ENCODE measurements at places on chromosomes 2 and 18. TPM values are rescaled to one million over a fixed set of nuclear protein-coding genes. Genes with fewer than 3 reads are reported as not detected.

SERPINB7 gene
- not detected for total RNA-seq

GULP1 gene
- 36.7 TPM for total RNA-seq

DAPL1 gene
- not detected for total RNA-seq

HOXD1 gene
- not detected for total RNA-seq

GRCh38 chr2:56874717-56875116 is 690.9 kb downstream of the CCDC85A start:
- DNase-seq, result no peak

GRCh38 chr2:151120011-151120410 is 141.7 kb downstream of the RBM43 start:
- no peak for DNase-seq

DNA sequence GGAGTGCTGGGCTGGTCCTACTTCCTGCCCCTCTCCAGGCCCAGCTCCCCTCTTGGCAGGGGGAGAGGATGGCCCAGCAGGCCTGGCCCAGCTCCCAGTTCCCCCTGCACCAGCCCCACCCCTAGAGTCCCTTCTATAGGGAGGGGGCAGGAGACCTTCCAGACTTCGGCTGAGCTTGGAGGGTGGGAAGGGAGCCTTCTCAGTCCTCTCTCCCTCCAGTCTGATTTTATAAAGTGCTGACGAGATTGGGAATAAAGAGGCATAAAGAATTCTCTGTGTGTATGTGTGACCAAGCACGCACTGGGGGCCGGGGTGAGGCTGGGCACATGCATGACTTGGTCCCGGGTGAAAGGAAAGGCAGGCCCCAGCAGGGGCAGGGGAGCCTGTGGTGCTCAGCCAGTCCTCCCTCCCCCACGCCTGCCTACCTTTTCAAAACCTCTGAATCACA is 5.1 kb downstream of the CHPF start:
- DNase-seq, result no peak

DNA sequence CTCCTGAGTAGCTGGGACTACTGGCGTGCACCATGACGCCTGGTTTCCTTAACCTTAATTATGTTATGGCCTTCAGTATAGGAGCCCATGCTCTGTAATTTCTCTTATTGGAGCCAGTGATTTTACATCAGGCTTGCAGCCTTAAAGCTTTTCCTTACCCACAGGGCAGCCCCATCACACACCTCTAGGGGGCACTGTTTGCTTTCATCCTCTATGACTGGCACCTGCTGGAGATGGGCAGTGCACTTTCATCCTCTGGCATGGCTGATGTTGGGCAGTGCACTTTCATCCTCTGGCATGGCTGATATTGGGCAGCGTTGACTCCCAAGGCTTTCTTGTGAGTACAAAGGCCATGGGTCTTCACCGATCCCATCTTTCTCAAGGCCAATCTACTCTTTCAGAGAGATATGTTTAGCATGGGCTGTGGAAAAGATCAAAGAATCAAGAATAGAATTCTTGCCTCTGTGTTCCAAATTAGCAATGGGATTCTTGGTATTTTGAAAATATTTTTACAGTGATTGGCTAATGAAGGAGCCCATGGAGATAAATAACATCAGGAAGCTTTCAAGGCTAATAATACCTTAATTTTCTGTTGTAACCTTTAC is 80.7 kb upstream of the MEX3C start:
- DNase-seq, result no peak

- no peak for DNase-seq
Measured at GRCh38 chr2:141569941-141570340, 560.9 kb downstream of the LRP1B start.

DNA sequence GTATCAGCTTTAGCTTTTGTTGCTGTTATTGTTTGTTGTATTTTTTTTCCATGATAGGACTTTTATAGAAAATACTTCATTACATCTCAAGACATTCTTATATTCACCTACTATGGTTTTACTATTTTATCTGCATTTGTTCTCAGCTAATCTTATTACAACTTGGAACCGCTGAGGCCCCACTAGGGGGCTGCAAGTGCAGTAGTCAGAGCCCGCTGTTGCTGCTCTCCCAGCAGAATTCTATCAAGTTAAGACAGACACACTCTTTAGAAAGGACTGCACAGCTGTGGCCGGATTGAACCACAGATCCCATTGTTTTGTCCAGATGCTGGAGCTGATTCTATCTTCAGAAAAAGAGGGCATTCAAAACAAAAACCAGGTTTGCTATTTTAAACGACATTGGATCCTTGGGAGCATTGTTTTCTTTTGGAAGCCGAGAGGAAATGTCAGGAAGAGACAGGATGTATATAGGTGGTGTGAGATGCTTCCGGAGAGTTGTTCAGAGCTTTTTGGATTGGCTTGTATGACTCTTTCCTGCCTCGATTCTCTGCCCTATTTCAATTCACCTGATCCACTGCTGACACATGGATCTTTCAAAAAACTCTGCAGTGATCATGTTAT is 105.7 kb upstream of the GAREM1 start:
- no peak for DNase-seq

- DNase-seq, result no peak
Measured at GRCh38 chr2:105904938-105905337, 160.2 kb downstream of the NCK2 start.

DNA sequence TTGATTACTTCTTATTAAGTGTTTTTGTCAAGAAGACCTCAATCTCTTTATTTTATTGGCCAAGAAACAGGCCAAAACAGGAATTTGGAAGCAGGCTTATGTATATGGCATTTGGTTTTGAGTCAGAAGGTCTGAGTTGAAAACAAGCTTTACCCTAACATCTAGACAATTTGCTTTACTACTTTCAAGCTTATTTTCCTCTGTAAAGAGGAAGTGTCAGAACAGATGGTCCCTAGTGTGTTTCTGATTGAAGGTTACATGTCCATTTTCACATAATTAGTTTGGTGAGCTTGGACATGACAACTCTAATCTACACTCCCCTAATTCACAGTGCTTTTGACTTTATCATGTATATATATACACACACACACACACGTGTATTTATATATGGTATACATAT is 19.8 kb upstream of the MAP4K4 start:
- no peak for DNase-seq

Data from osteocyte (in vitro differentiated cells).